ENCODE measurements at places on chromosomes 12 and 14.
A peak's percentile ranks its signal among the peaks of the same experiment; 100 is the strongest.

GRCh38 chr14:94237983-94238382 lies 55.1 kb downstream of the SERPINA10 start:
- DNase-seq = no peak

- no peak for DNase-seq
Measured at GRCh38 chr12:92123780-92124688, 21.6 kb downstream of the BTG1 start.

DNA sequence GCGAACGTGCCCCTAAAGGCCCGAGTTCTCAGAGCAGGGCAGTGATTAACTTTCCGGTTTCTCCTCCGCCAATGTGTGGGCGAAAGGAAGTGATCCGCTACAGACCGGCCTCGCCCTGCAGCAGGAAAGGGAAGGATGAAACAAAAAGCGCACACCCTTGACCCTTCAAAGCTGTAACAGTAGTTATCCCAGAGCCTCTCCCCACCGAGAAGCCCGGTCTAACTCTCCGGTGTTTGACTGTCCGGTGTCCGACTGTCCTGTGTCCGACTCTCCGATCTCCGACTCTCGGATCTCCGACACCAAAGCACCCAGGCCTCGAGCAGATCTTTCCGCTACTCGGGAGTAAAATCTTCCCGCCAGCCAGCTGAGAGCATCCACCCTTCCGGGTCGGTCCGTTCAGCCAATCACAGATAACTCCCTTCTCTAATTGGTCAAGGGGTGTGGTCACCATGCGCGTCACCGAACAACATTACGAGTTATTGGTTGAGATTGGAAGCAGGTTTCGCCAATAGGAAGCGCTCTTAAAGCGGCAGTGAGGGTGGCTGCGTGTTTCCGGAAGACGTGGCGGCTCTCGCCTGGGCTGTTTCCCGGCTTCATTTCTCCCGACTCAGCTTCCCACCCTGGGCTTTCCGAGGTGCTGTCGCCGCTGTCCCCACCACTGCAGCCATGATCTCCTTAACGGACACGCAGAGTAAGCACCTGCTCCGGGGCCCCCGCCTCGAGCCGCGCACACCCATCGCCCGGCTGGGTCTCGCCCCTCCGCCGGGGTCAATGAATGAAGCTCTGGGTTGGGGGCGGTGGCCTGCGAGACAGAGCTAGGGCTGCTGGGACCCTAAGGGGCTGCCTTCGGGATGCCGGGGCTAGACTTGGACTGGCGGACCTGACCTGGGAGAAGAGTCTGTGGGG lies at the start of the genes GOLT1B and RECQL:
Gene GOLT1B, plus strand, starts transcription at position 532 of the 906 bp plus-strand sequence. Its CDS starts 135 bp downstream, at position 667.
Gene RECQL, minus strand, starts transcription at position 378 of the 906 bp plus-strand sequence. CDS start 2,065 bp downstream, outside the sequence.
- DNase-seq = peak; percentile 95

- DNase-seq = no peak
Measured at GRCh38 chr12:78804262-78804661, 60.3 kb upstream of the SYT1 start.

- DNase-seq = no peak
Measured at GRCh38 chr12:55051197-55051947, 31.6 kb downstream of the NEUROD4 start.

DNA sequence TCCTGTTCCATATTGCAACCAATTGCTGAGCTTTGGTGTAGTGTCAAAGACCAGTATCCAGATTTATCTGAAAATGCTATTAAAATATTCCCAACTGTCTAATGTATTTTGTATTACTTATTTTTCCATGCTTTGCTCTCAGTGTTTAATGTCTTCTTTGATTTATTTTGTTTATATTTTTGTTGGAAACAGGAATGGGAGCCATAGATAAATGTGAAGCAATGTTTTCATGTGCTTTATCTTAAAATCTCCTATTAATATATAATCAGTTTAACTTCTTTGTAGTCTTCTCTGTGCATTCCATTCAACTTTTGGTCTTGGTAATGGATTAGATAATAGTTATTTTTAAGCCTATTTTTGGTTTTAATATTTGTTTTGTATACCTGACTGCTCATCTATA lies 8.8 kb downstream of the RAP1B start:
- no peak for DNase-seq

GRCh38 chr14:44287858-44288257 lies 219.2 kb downstream of the FSCB start:
- DNase-seq = no peak

DNA sequence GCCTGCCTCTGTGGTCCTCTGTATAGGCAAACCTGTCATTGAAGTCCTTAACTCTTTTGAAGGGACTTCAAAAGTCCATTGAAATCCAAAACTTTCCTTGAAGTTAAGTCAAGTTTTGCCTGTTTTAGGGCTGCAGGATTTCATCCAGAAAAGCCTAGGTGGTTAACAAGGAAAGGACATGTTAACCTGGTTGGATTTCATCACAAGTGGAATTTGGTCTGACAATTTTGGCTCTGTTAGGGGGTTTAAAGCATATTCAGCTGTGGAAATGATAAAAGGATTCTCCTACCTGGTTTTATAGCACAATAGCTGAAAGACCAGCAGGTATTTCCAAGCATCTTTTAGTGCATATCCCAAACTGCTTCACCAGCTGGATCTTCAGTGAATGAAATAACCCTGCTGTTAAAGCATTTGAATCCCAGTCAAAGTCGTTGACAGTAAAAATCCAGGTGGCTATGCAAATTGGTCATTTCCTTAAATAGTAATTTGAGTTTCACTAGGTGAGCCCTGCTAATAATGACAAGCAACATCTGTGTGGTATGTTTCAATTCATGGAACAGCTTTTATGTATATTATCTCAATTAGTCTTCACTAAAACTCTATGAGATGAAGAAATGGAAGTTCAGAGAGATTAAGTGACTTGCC lies 400.5 kb downstream of the ETNK1 start:
- no peak for DNase-seq
